ENCODE measurements at places on chromosomes 7 and 10. TPM values are rescaled to one million over a fixed set of nuclear protein-coding genes. Genes with fewer than 3 reads are reported as not detected.

DNA sequence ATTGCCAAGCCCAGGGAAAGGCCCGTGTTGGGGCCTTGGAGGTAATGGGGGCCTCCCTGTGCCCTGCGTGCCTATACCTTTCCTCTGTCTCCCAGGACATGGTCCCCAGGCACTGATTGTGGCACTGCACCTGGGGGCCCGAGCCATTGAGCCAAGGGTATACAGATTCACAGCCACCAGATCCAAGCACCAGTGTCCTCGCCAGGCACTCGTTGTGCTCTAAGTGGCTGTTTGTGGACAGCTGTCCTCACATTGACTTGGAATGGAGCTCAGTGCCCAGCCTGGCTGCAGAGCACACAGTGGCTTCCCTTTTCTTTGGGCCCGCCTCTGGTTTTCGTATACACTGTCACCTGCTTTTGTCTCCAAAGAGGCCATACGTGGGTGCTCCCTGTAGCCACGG lies 72.0 kb upstream of the BTBD16 start:
- no peak for DNase-seq

DNA sequence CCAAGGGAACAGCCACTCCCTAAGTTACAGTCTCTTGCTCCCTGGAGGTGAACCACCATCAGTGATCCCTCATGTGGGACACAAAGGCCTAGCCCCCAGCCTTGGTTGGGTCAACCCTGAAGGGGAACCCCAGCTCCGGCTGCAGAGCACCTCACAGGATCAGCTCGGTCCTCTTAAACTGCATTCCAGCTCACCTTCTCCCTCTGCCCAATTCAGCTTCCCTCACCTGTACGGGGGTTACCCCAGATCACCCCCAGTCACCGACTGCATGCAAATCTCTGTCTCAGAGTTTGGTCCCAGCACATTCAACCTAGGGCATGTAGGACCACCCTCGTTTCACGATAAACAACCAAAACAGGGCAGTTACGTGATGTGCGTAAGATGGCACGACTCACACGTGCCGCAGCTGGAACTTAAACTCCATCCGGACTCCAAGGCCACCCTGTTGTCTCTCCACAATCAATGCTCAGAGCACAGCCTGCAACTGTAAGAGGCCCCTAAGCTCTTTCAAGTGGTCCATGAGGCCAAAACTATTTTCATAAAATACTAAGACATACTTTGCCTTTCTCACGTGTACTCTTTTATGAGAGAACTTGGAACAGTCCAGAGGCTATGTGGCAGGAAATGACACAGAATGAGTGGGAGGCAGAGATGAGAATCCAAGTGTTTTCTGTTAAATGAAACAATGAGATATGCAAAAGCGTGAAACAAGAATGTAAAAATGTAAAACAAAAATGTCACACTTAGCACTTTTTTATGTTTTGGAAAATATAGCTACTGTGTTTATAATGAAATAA lies 285.2 kb downstream of the PTPRN2 start:
- no peak for DNase-seq

GRCh38 chr7:79320741-79321473 lies 132.6 kb downstream of the MAGI2 start:
- DNase-seq = no peak

DNA sequence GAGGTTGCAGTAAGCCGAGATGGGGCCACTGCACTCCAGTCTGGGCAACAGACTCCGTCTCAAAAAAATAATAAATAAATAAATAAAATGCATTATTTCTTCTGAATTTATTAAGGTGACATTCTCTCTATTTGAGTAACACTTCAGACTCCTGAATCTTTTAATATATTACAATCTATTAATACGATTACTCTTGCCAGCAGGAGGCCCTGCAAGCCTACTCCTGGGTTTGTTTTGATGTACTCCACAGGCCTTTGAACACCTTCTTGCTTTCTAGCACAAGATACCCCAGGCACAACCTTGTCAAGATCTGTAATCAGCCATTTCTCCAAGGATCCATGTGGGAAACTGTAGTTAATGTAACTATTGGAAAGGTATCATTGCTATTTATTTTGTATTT lies 63.5 kb downstream of the COBL start:
- no peak for DNase-seq

- DNase-seq = no peak
Measured at GRCh38 chr10:123831259-123831658, 60.3 kb downstream of the CPXM2 start.

GRCh38 chr10:30186371-30186875 lies 127.0 kb upstream of the JCAD start:
- DNase-seq = no peak

DNA sequence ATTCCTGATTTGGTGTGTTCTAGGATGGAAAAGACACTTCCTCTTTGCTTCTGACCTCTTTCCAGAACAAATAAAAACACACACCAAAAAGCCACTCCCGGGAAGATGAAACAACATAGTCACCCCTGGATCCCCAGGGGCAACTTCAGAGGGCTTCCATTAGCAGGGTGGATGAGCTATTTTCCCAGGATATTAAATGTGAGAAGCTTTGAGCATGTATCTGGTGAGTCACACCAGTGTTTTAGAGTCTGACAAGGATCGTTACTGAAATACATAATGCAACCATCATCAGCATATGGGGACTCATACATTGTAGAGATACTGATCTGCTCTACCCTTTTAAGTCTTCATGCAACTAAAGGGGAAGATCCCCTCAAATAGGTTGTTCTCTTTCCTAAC lies 115.5 kb upstream of the ZNF438 start:
- DNase-seq = no peak

DNA sequence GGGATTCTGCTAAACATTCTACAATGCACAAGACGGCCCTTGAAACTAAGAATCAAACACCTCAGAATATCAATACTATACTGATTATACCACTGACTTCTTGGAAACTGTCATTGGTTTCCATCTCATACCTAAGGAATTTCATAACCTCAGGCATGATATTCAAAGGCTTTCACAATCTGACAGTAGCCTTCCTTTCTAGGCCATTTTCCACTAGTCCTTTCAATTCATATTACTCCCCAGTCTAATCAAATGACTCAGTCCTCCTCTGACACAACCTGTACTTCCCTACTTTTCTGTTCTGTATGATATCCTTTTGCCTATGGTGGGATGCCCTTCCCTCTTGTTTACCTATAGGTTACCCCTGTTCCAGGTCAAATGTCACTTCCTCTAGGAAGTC lies 48.3 kb downstream of the CSTF2T start:
- DNase-seq = no peak

DNA sequence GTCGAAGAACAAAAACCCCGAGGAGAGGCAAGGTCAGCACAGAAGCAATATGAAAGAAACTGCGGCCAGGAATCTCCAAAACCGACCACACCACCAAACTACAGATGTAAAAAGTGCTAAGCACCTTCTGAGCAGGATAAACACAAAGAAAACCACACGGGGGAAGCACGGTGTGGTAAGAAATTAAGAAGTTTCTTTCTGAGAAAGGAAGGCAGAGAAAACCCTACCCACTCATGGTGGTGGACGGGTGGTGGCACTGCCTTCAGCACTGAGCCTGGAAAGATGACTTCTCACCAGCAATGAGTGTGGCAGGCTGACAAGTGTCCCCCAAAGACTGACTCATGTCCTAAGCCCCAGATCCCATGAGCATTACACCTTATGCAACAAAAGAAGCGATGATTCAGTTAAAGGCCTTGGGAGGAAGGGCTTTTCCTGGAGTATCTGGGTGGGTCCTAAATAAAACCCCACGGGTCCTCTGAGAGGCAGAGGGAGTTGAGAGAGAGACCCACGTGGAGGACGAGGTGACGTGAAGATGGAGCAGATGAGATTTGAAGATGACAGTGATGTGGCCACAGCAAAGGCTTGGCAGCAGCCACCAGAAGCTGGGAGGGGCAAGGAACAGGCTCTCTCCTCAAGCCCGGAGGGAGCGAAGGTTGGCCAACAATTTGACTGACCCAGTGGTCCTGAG lies 124.9 kb downstream of the DLG5 start:
- DNase-seq = no peak

DNA sequence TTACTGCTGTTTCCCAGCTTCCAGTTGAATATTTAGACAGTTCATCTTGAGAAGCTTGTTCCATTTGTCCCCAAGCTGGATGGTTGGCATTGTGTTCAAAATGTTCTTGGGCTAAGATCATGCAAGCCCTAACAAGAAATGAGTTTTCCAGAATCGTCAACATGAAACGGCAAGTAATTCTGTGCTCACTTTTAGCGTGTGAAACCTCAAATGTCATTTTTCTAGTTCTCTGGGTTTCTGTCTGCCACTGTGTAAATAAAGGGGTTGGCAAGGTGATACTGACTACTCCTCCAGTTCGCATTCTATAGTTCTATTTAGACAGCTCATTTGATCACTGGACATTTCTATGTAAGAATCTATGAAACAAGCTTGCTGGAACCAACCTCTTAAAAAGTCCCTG lies 194.0 kb downstream of the AHR start:
- no peak for DNase-seq

DNA sequence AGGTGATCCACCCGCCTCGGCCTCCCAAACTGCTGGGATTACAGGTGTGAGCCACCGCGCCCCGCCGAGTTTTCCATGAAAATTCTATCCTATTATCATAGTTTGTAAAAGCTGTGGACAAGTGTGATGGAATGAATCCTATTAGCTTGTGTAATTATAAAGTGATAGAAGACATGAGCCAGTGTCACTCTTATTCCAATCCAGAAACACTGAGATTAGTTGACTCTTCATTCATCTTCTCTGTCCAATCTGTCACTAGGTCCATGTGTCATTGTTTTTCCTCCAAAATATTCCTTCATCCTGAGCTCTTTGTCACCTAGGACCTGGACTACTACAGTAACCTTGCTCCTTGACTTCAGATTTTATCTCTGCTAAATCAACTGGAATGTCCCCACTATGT lies 13.5 kb downstream of the FBH1 start:
- no peak for DNase-seq

DNA sequence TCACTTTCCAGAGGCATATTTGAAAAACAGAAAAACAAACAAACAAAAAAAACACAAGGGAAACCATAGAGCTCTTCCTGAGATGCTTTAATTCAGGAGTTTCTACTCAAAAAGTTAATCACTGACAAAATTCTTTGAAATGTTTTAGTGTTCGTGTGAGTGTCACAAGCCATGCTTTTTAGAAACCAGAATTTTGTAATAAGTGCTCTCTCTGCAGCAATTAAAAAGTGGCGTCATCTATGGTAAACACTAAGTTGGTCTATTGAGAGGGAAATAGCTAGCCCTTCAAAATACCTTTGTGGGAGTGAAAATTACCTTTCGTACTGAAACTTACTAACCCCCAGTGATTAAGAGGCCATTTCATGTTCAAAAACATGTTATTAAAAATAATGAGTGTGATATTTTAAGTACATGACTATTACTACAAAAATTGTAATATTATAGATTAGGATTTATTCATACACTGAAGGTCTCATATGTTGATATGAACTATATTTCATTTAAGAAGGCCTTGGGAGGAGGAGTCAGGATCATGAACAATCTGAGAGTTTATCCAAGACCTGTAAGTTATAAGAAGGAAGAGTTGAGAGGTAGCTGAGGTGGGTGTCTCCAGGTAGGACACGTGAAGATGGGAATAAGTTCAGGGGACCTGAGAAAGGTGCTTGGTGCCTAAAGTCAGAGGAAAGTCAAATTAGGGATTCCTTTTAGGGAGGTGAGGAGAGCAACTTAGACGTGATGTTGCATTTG lies 94.6 kb downstream of the PPP1R9A start:
- no peak for DNase-seq

GRCh38 chr7:24779283-24779655 lies 22.0 kb upstream of the GSDME start:
- no peak for DNase-seq

GRCh38 chr7:122123746-122124145 lies 20.3 kb downstream of the AASS start:
- DNase-seq = no peak

- no peak for DNase-seq
Measured at GRCh38 chr10:24150853-24151252, 58.1 kb upstream of the KIAA1217 start.

GRCh38 chr10:104937567-104937966 lies 296.5 kb downstream of the SORCS3 start:
- DNase-seq = no peak

- DNase-seq = no peak
Measured at GRCh38 chr10:44651834-44652233, 259.3 kb upstream of the TMEM72 start.

- DNase-seq = no peak
Measured at GRCh38 chr7:2643386-2644219, 11.8 kb downstream of the TTYH3 start.

GRCh38 chr10:56585447-56586171 lies 224.6 kb upstream of the ZWINT start:
- peak; percentile 16 for DNase-seq

GRCh38 chr10:49598164-49598856 lies 11.8 kb upstream of the SLC18A3 start:
- no peak for DNase-seq

GRCh38 chr7:26944501-26945358 lies 80.3 kb upstream of the SKAP2 start:
- DNase-seq = no peak

- DNase-seq = no peak
Measured at GRCh38 chr10:131311402-131311660, 190 bp downstream of the TCERG1L start.

GRCh38 chr10:19922236-19922963 lies 106.2 kb downstream of the PLXDC2 start:
- no peak for DNase-seq

DNA sequence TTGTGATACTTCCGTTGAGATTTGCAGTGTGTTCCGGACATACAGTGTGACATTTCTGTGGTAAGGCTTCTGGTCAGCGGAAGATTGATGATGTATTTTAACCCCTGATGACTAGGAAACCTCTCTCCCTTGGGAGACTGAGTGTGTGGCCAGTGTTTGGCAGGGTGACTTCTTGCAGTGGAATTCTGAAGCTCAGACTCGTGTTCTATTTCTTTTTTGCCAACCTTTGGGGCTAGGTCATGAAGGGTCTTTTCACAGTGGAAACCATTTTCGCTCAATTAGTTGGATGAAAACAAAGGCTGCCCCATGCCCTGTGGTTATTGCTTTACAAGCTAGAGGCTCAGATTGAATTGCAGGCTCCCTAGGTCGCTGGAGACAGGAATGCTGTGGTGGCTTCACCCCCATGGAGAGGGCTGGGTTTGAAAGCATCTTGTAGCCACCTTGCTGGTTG lies 288.9 kb downstream of the BBS9 start:
- DNase-seq = no peak

The SMKR1 gene
- 0.98 TPM for total RNA-seq

The TBC1D12 gene
- 5.1 TPM for total RNA-seq

The PHKG1 gene
- not detected for total RNA-seq

The TMEM139 gene
- total RNA-seq = not detected

The CARD11 gene
- 1.4 TPM for total RNA-seq

The GIMAP8 gene
- not detected for total RNA-seq

The HOXA6 gene
- total RNA-seq = not detected

The SLIT1 gene
- 11.3 TPM for total RNA-seq

The HPSE2 gene
- not detected for total RNA-seq

The CFAP43 gene
- 0.44 TPM for total RNA-seq

The CLRN3 gene
- total RNA-seq = not detected

The MALSU1 gene
- 46.3 TPM for total RNA-seq

The C7orf33 gene
- not detected for total RNA-seq

The TMEM184A gene
- total RNA-seq = 20.7 TPM

The MKI67 gene
- total RNA-seq = 14.7 TPM

The CHST3 gene
- total RNA-seq = 0.83 TPM

The CRYGN gene
- not detected for total RNA-seq

All from glutamatergic neuron (in vitro differentiated cells).